ENCODE measurements at places on chromosomes 1 and 21.

DNA sequence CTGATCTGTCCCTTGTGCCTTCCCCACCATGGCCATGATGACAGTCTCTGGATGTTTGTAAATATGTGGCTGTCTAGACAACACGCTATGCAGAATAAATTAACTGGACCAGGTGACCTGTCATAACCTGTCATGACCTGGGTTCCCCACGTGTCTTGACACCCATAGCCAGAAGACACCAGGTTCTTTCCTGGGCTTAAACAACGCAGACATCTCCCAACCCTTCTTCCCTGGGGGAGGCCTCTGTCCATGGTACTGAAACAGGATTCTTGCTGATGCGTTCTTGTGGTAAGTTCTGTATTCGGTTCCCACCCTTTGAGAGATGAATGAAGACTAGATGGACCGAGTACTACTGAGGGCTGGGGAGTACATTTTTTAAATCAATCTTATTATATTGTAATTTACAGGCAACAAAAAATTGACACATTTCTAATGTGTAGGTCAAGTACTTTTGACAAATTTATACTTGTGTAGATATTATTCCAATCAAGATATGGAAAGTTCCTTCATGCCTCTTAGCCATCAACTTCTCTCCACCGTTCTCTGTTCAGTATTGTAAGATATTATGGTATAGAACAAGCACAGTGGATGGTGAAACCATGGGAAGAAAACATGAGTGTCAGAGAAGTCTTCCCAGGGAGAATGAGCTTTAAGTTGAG, 738.8 kb downstream of the PTPRU start:
- DNase-seq: no peak

- DNase-seq: no peak
These were observed 278.1 kb upstream of the CAMK1G start for GRCh38 chr1:209305221-209305954.

DNA sequence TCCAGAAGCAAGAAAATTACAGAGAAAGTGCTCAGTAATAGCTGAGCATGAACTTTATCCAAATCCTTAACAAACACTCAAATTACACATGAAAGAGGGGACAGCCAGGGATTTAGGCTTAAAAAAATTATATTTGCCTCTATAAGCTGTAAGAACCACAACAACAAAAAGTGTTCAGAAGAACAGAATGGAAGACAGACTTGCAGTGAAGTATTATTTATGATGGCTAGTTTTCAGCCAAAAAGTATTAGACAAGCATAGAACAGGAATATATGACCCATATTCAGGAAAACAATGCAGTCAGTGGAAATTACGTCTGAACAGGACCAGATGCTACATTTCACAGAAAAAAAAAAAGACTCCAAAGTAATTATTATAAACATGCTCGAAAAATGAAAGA, 1246.3 kb downstream of the NCAM2 start:
- no peak for DNase-seq

DNA sequence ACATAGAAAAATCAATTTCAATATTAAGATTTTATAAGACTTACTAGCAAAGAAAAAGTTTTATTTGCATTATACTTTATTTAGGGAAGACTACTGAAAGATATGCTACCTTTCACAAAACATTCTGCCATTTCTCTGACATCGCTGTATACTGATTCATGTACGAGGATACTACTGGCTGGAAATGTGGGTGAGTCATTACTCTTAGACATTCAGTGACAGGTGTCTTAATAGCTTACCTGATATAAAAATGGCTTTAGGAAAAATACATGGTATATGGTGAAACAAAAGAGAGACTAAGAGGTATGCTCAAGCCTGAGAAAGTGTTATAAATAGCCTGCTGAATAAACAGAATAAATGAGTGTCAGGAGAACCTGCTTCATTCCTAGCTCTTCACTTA, 73.0 kb upstream of the EXO1 start:
- DNase-seq: no peak

DNA sequence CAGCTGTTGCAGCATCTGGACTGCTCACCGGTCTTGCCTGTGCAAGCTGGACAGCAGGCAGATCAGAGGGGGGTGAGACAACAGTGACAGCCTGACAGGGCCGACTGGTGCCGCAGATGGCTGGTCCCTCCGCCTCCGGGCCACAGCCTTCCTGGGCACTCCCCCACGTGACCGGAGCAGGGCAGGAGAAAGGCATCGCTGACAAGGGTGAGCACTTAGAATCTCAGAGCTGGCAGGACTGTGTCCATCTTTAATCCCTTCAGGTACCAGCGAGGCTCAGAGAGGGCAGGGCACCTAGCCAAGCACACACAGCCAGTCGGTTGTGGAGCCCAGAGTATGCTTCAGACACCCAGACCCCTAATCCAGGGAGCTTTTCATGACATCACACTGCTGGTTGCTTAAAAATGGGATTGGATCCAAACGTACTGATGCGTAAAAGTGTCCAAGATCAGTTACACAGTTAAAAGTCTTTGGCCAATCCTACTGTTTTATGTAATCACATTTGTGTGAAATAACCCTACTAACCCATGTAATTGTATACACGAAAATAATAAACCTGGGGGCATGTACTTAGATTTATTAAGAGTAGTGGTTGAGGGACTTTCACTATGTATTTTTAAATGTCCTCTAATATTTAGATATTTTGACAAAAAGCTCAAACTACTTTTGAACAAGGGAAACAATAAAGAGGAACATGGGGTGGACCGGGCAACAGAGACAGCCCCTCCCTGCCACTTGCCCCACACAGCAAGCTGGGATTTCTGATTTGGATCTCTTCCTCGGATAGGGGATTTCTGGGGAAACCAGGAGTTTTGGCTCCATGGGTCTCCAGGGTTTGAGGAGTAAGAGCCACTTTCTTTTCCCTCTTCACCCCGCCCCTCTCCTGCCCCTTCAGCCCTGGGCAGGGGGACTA, 758 bp upstream of the CNTN2 start:
- no peak for DNase-seq

DNA sequence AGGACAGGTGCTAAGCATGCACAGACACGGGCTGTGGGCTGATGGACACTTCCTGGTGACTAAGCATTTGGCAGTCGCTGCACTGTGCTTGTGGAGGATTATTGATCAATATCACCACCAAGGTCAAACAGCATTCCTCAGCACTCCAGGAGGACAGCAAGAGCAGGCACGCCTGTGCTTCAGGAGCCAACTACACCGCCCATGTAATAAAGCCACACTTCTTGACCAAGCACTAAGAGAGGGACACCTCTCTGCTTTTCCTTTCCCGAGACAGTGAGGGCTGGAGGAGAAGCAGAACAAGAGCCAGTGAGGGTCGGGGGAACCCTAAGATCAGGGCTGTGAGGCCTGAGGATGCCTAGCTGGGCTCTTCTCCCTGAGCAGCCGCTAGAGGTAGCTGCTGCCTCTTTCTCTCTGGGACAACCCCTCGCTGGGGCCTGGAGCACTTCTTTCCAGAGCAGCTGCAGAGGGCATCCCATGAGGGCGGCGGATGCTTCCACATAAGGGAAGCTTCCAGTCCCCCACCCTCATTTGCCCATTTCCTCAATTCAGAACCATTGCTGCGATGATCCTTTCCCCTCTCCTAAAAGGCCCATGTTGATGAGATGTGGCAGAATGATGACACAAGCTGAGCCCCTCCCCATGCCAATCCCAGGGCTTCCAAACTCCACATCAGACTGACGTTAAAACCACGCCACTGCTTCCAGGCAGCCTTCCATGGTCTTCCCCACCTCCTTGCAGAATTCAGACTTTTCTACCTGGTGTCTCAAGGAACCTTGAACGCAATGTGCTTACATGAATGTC, 19.1 kb downstream of the RAB7B start:
- DNase-seq: peak; percentile 33

DNA sequence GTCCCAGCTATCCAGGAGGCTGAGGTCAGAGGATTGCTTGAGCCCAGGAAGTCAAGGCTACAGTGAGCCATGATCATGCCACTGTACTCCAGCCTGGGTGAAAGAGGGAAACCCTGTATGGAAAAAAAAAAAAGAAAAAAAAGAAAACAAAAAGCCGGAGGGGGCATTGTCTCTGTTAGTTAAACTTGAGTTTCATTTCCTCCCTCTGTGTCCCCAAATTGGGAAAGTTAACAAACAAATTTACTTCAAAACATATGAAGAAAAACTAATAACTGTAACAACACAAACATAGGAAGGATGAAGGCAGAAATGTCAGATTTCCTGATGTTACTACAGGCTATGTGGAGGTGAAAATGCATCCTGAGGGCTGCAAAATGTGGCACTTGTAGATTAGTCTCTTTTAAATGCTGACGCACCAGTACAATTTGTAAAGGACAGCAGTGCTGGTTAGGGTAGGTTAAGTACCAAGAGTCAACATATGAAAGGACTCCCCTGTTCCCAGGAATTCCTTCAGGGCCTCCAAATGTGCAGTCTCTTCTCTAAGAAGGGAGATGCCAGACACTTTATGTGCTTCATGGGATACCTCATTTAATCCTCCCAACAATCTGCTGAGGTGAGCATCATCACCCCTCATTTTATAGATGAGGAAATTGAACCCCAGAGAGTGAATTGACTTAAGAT, 52.9 kb downstream of the DEGS1 start:
- DNase-seq: no peak

GRCh38 chr1:159790237-159790917, 9.6 kb downstream of the DUSP23 start:
- no peak for DNase-seq

- no peak for DNase-seq
These were observed 61.3 kb upstream of the CACYBP start for GRCh38 chr1:174938281-174939007.

- DNase-seq: no peak
These were observed 30.5 kb downstream of the CACNA1E start for GRCh38 chr1:181513786-181514297.

- no peak for DNase-seq
These were observed 12.4 kb upstream of the THRAP3 start for GRCh38 chr1:36211841-36212240.

DNA sequence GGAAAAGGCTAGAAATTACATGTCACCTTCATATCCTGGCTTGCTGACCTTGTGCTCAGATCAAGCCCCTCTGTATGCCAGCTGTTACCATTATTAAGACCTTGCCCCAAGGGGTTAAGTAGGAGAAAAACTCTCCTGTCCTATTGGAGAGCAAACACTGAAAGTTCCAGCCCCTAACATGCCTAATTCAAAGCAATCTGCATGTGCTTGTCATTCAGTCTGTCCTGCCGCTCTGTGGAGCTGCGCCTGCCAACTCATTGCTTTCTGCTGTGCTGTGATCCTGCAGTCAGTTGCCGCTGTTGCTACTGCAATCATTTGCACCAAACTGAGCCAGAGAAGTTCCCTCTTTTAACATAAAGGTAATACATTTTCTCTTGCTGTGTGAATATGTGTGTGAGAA, 113.4 kb downstream of the DISP1 start:
- DNase-seq: no peak

DNA sequence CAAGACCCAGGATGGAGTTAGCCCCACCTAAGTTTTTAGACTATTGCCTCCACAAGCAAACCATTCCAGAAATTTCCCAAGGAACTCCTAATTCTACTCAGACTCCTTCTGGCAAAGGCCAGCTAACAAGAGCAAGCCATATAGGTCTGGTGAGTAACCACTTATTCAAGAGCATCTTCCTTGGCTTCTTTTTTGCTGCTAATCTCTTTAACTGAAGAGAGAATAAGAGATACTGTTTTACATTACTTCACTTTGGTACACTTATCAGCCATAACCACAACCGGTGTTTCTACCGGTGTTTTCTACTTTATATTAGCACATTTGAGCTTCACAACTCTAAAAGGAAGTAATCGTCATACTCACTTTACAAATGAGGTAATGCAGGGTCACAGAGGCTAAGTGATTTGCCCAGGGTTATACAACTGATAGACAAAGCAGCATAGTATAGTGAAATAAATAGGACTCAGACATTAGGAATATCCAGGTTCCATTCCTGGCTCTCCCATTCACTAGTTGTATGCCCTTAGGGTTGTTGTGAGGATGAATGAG, 1.7 kb upstream of the EPS15 start:
- DNase-seq: no peak

DNA sequence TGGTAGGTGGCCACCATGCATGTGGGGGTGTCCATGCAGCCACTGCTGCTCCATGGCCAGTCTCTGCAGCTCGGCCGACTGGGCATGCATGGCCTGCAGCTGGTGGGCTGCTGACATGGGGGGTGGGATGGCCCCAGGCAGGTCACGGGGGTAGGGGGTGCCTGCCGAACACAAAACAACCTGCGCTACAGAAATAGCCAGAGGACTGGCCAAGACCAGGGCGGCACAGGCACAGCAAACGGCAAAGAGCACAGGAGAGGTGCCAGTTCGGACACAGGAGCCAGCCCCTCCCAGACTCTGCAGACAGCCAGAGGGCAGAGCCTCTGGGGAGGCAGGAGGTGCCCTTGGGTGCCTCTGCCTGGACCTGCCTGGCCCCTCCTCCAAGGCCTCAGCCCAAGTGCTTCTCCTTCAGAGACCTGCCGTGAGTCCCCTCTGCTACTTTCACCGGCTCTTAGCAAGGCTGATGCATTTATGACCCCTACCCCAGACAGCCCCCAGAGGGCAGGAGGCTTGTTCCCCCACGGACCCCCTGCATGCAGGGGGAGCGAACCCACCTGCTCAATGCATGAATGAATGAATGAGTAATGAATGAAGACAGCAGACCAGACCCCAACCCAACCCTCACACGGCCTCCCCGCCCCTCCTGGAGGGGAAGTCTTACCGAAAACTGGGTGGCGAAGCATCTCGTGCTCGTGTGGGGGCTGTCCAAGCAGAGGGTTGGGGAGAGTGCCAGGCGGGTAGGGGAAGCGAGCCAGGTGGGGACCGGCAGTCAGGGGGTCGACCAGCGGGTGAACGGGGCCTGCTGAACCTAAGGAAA, 37.7 kb downstream of the SLC45A1 start:
- DNase-seq: no peak
